ENCODE measurements at places on chromosomes 1 and 21.

- peak; percentile 18 for DNase-seq
Observed at GRCh38 chr1:25469177-25469576, 38.5 kb downstream of the MACO1 start.

DNA sequence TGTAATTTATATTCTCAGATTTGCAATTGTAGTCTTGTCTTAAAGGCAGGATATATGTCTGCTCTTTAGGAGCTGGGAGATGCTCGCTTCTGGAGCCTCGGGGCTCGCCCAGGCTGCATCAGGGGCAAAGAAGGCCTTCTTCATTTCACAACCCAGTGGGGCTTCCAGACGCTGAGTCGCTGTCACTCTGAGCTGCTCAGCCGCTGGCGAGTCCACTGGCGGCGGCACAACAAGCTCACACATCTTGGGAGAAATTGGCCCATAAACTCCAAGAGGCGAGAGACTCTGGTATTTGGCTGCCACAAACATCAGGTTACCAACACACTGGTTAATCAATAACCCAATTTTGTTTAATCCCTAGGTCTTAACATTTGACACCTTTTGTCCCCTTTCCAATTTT lies 216.6 kb downstream of the ATG4C start:
- no peak for DNase-seq

- DNase-seq: peak; percentile 43
Observed at GRCh38 chr21:26845066-26845758, at the start of gene ADAMTS1. ADAMTS1 (minus strand) TSS chr21:26845409; CDS start chr21:26844954, 455 bp downstream.

DNA sequence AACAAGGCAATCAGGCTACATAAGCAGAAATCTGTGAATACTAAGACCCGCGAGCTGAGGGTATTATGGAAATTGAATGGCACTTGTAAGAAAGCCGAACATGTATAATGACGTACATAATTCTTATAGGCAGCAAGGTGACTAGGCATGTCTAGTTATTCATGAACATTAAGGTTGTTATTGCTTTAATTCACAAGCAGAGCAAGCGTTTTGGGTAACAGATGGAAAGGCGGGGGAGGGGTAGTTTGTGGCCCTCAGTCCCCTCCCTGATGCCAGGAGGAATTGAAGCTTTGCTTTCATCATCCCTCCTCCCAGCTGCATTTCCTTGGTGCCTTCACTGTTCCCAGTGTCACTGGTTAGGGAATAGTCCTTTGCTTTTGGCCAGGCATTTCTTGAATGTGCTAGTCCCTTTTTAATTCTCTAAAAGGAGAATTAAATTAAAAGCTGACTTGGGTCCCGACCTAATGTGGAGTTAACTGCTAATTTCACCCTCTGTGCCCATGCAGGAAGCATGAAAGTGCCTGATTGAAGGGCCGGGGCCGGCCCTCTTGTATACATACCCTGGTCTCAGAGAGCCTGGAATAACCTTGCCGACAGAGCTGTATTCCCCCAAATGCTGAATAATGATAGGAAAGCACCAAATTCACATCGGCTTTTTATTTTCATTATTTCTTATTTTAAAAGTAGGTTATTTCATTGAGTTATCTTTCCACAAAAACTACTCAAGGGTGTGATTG lies 42.5 kb downstream of the RYR2 start:
- DNase-seq: no peak

DNA sequence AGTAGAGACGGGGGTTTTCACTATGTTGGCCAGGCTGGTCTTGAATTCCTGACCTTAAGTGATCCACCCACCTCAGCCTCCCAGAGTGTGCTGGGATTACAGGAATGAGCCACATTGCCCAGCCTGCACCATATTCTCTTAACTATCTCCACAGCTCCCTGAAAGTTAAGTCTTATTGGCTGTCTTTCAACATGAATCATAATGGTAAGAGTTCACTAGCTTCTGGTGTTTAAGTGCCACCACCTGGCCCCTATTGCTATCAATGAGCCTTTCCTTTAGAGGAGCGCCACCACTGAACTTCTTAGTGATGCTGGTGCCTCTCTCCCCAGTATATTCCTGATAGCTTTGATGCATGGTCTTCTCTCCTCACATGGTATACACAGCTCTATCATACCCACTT lies 15.7 kb downstream of the ZFYVE9 start:
- DNase-seq: no peak

DNA sequence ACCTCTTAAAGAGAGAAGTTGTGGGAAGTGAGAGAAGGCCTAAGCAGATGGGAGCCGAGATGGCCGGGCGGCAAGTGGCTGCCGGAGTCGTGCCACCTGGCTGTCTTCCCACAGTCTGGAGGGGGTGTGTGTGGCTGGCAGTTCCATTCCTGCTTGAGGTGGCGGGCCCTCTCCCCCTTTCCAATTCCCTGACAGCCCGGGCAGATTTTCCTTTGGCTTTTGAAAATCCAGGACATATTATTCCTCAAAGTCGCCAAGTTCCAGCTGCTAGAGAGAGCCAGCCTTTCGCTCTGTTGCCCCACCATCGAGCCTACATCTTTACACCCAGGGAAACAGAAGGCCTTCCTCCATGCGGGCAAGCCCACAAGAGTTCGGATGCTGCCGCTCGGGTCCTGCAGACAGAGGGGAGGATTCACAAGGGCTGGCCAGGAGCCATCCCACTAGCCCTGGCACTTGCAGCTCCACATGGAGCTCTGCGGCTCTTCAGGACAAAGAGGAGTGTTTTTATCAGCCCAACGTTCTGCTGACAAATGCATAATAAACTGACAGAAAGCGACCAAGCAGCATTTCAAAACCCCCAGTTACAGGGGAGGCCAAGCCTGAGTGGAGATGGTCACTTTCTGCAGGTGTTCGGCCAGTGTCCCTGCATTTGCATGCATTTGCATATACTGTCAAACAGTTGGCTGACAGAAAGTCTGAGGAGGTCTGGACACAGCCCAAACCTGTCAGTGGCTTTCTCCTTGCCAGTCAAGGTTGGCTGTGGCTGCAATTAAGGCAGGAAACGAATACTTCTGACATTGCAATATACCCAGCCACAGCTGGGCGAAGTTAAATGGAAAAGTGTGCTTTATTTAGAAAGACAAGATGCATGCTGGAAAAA lies 45.9 kb downstream of the OLIG1 start:
- DNase-seq: no peak

DNA sequence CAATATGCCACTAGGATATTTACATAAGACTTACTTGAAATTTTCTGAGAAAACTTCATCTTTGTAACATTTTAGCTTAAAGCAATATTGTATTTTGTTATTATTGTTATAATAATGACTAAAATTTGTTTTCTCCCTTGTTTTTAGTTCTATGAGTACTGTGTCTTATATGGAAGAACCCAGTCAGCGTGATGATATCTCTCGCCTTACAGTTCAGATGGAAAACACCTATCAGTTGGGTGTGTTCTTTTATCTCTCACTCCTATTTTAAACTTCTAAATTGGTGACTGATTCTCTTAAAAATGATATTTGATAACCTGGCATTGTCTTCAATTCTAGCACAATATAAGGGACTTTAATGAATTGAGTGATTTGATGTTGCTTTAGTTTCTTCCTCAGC lies 18.0 kb downstream of the DYNLT5 start:
- no peak for DNase-seq

DNA sequence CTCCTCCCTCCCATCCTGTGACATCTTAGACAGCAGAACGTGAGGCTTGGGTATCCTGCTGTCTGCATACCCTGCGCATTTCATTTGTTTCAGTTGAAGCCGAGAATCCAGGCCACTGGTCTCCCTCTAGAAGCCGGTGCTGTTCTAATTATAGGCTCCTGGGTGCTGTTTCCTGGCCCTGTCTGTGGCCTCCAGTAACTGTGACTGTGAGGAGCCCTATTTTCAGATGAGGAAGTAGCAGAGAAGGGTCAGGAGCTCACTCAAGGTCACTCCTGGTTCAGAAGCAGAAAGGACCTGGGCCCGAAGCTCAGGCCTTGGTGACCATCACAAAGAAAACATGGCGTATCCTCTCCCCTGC lies 24.0 kb downstream of the COQ8A start:
- no peak for DNase-seq

DNA sequence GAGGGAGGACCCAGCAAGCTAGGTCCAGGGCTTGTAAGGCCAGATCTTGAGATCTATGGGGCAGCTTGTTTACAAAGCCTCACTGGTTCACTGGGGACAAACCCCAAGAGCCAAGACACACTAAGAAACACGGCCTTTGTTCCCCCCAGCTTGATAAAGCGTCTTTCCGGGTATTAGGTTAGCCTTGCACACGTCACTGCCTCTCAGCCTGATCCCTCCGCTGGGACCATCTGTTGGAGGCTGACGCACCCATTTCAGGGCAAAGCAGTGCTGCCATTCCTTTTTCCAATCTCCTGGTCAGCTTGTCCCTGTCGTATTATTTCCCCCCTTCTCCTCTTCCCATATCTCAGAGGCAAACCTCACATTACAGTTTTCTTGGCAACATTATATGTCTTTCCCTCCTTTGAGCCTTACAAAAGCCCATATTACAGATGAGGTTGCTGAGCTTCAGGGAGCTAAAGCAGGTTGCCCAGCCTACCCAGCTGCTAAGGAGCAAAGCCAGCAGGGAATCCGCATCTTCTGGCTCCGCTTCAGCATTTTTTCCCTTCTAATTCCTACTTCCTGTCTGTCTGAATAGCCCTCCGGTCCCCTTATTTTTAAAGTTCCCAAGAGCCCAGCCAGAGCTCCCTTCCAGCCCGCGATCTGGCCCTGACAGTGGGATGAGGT lies 4.1 kb downstream of the HEYL start:
- DNase-seq: no peak

GRCh38 chr1:3033790-3034090 lies 12.5 kb downstream of the ACTRT2 start:
- DNase-seq: no peak

- no peak for DNase-seq
Observed at GRCh38 chr1:201272799-201273198, 10.5 kb upstream of the PKP1 start.

GRCh38 chr1:245915841-245916240 lies 591.2 kb downstream of the SMYD3 start:
- DNase-seq: no peak

GRCh38 chr21:34911360-34911759 lies 137.7 kb downstream of the RUNX1 start:
- no peak for DNase-seq

DNA sequence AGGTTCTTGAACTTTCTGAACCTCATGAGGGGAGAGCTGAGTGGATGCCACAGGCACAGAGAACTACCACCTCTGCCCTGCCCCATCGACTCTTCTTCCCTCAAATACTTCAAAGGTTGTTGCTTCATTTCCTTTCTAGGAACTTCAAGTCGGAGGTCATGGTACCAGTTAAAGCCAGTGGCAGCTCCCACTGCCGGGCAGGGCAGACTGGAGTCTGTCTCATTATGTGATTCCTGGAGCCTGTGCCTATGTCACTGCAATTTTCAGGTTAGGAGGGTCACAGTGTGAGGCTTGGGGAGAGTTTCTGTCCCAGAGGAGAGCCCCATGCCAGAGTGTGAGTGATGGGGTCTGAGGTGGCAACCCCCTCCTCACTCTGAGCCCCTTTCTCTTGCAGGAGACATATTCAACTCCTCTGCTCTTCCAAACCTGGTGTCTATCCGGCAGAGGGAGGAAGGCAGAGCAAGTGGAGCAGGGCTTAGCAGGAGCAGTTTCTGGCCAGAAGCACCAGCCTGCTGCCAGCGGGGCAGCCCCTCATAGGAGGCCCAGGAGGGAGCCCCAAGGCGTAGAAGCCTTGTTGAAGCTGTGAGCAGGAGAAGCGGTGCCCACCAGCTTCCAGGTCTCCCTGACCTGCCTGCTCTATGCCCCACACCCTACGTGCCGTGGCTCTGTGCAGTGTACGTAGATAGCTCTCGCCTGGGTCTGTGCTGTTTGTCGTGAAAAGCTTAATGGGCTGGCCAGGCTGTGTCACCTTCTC lies 29.3 kb downstream of the CAMK1G start:
- no peak for DNase-seq

DNA sequence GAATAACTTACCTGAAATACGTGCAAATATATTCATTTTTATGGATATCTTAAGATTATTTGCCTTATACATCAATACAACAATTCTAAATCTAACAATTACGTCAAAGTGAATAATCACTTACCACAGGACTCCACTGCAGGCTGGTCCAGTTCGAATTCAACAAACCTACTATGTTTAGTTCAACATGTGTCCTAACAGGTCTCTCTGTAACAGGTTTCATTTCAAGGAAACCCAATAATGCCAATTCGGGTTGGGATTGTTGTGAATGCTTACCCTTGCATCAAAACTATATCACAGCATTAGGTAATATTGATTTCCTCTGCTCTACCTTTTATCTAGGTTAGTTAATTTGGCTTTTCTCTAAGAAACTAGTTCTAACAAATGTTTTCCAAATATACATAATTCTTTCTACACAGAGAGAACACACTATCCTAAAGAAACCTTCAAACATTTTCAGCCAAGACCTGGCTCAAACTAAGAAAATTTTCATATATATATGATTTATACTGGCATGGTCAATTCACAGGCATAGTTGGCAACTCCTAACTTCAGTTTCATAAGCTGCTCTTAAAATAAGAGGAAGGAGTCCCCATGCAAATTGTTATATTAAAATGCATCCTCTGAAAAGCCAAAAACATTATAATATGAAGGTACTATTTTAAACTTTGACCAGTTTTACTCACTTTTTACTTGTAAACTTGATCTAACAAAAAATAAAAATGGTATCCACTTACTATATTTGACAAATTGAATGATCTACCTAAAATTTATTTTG lies 4.5 kb downstream of the IVNS1ABP start:
- DNase-seq: no peak

DNA sequence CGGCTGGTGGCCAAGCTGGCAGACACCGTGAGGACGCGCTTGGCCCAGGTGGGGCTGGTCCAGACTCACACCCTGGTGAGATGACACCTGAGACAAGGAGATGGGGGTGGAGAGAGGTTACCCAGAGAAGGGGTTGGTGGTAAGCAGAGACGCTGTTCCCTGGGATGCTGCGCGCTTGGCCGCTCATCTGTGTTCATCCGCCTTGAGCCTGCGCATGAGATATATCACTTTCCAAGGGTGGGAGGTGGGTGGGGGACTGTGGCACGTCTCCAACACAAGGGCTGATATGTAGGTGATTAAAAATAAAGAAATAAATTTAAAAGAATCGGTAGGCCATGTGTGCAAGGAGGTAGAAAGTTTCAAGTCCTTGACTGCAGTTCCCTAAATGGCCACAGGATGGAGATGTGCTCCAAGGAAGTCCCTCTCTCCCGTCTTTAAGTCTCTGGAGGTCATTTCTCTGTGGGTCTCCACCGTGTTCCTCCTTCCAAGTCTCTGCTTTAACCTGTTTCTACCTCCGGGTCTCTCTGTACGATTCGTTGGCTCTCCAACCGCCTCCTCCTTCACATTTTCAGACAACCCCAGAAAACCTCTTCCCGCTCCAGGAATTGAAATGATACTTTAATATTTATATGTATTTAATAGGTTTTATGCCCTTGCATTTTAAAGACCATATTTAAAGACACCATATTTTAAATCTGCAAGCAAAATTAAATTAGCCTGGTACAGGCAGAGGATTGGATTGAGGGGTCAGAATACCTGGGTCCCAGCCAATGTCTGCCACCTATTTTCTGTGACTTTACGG lies 4.5 kb downstream of the TTC24 start:
- no peak for DNase-seq

- DNase-seq: no peak
Observed at GRCh38 chr1:234823191-234824176, 213.5 kb upstream of the IRF2BP2 start.

GRCh38 chr1:107941123-107941522 lies 23.9 kb downstream of the VAV3 start:
- DNase-seq: peak; percentile 68

All from GM04503 (cell line).